ENCODE measurements at places on chromosomes 1 and 21.

DNA sequence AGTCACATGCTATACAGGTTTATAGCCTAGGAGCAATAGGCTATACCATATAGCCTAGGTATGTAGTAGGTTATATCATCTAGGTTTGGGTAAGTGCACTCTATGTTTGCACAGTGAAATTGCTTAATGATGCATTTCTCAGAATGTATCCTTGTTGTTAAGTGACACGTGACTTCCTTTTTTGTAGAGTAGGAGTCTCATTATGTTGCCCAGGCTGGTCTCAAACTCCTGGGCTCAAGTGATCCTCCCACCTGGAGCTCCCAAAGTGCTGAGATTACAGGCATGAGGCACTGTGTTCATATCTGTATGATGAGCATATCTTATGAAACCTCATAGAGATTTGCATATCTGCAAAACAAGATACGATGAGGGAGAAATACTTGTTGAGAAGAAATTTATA, 13.8 kb upstream of the ABCB10 start:
- no peak for DNase-seq

DNA sequence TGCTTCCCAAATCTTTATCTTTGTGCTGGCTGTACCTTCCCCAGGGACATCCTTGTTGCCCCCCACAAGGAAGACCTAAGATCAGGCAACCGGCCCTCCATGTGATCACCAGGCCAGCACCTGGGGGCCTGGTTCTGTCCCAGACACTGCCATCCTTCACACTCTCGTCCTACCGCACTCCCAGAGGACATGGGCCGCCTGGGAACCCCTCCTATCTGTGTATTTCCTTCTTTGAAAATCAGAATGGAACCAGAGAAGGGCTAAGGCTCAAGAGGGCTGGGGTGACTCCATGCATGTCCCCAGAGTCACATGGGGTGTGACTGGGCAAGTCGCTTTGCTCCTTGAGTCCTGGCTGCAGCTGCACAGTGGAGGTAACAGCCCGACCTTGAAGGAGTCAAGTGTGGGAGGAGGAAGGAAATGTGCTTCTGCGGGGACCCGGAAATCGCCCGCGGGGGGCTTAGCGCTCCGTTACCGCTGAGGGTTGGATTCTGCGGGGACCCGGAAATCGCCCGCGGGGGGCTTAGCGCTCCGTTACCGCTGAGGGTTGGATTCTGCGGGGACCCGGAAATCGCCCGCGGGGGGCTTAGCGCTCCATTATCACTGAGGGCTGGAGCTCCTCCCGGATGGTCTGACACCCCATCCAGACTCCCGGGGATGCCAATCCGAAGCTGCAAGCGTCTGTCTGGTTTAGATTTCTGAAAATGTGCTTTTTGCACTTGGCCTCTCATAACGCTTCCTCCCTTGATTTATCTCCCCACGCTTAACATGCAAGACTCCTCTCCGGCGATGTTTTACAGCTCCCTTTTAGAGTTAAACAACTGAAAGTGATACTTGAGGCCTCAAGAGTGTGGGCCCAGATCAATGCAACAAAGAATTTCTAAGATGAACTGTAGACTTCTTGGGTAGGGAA, 278.9 kb downstream of the NPHP4 start:
- peak; percentile 62 for DNase-seq

DNA sequence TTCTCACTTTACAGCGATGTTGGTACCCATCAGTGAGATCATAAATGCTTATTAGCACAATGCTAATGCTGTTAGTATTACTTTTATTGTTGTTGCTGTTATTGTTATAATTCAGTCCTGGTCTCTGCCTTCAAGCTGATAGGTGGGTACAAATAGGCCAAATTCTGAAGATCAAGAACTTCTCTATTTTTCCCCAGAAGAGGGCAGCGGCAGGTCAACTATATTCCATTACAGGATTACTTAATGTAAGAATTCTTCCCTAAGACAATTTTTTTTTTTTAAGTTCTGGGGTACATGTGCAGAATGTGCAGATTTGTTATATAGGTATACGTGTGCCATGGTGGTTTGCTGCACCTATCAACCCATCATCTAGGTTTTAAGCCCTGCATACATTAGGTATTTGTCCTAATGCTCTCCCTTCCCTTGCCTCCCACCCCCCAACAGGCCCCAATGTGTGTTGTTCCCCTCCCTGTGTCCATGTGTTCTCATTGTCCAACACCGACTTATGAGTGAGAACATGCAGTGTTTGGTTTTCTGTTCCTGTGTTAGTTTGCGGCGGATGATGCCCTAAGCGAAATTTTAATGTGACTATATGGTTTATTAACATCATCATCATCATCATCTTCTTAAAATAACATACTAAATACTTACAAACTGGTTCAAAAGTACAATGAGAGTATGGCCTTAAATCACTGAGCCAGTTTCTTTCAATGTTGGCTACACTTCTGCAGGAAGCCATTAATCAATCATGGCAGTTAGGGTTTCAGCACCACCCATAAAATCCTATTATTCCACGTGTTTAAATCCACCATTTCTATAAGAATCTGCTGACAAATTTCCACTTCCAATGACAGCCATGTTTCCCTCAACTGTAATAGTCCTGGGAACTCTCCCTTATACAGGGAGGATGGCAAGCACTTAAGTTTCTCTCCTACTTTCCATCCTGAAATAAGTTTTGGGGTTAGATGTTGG, 19.2 kb downstream of the SLC19A2 start:
- no peak for DNase-seq

GRCh38 chr1:231337043-231337471, 595 bp downstream of the EXOC8 start:
- DNase-seq, result peak; percentile 84

- DNase-seq, result no peak
These were observed 19.3 kb downstream of the HAO2 start for GRCh38 chr1:119387858-119388257.

DNA sequence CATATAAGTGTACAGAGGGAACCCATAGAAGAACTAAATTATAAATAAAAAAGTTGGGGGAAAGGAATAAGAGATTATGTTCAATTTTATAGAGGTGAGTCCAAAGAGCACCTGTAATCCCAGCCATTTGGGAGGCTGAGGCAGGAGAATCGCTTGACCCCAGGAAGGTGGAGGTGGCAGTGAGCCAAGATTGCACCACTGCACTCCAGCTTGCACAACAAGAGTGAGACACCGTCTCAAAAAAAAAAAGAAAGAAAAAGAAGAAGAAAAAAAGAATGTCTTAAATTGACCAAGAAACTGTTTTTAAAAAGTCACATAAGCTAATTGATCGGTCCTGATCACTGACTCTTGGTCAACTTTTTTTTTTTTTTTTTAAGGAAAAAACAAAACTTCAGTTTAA, 19.1 kb upstream of the ATF3 start:
- no peak for DNase-seq

DNA sequence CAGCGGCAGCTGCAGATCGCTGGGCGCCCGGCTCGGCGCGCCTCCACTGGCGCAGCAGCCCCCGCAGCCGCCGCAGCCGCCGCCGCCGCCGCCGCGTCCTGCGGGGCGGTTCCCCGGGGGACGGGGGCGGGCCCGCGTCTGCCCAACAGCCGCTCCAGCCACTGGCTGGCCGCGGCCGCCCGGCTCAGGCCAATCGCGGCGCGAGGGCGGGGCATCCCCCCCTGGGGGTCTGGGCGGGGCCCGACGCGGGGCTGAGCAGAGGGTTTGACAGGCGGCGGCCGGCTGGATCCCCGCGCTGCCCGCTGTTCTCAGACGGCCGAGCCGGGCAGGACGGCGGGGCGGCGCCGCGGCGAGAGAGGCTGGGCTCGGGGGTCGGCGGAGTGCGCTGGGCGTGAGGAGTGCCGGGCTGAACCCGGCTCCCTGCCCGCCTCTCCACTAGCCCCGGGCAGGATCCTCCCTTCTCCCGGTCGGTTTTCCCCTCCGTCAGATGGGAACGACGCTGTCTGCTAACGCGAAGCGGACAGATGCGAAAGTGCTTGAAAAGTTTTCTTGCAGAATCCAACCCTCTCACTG, at the start of gene GLIS1:
Gene GLIS1 (minus strand): TSS at position 56 of the 573 bp plus-strand sequence. CDS start 1,100 bp downstream, outside the sequence.
- DNase-seq, result no peak

GRCh38 chr1:229224308-229224707, 46.6 kb upstream of the RAB4A start:
- DNase-seq, result no peak

DNA sequence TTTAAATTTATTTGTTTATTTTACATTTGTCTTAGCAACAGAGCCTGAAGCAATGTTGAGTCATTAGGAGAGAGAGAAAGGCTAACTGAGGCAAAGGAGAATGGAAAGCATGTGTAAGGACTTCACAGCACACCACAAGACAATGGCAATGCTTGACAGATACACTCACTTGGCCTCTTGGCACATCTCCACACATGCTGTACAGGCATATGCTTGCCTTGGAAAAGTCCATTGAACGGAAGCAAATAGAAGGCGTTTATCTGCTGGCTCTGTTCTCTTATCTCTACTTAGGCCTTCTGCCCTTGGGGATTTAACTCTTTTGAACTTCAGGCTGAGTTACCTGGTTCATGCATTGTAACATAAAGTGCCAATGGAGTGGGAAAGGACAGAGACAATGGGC, 262.2 kb upstream of the POU3F1 start:
- DNase-seq, result no peak

GRCh38 chr1:106676021-106676420, 380.5 kb upstream of the PRMT6 start:
- no peak for DNase-seq

DNA sequence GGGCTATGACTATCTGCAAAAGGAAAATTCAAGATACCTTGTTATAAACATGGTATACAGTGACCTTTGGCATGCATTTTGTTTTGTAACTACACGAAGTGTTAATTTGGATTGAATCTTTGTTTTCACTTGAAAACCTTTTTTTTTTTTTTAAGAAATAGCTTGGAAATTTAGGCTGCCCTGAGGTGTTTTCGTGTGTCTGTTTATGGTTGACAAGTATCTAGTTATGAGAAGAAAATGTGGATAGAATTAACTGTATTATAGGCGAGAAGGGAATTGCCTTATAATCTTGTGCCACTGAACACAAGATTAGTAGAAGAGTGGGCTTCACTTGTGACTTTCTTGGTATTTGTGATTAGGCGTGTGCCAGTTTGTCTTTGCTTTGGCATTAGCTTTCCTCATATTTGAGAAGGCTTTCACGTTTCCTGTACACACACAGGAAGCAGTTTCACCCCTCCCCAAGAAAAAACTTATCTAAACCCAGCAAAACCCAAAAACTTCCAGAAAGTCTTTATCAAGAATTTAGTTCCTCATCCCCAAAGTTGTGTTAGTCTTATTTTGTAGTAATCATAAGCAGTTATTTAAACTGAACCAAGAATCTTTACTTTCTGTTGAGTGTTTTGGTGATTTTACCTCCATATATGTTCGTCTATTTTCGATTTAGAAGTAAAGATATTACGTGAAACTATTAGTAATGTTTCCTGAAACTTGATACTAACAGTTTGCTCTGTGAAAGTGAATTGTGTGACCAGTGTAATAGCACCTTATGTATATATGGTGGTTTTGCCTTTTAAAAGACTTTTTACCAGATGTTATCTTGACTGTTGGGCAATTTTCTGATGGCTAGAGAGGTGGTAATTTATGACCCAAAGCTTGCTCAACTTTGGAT, 3.8 kb downstream of the DYRK1A start:
- no peak for DNase-seq

DNA sequence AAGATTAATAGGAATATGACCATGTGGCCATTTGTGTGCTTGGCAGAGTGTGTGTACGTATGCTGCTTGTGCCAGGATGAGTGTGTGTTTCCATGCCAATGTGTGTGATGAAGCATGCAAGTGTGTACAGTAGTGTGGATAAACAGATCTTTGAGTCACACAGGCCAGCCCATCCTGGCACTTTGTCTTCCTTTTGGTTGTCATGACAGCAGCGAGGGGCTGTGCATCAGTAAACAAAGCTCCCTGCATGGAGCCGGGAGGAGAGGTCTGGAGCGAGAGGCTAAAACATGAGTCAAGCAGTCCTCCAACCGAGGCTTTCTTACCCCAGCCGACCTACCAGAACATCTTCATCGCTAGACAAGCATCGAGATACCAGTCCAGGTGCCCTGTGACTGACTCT, 221.2 kb downstream of the CACNA1E start:
- no peak for DNase-seq
